ENCODE measurements at places on chromosomes 1 and 21. TPM values are rescaled to one million over a fixed set of nuclear protein-coding genes. Genes with fewer than 3 reads are reported as not detected.
A peak's percentile ranks its signal among the peaks of the same experiment; 100 is the strongest.

The CSF1 gene
- 28.4 TPM for total RNA-seq

DNA sequence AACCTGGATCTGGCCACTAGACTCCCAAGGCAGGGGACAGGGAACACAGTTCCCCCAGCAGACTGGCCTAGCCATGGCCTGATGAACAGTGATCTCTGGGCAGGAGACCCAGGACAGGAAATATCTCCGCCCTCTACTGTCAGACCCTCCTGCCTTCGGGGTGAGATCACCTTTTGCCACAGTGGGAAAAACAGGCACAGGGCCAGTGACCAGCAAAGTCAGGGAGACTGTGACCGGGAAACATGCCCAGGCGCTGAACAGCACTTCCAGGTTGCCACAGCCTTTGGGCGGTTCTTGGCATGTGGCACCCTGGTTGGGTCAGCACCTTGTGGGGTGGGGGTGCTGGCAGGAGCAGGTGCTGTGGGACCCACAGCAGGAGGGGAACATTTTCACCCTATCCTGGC lies 8.9 kb upstream of the ZNF669 start:
- H3K36me3 ChIP-seq: no peaks in the 10 kb centered on the region
- no peak overlapping the region for H3K4me3 ChIP-seq
- DNase-seq: no peak
- H3K4me1 ChIP-seq: peaks cover 20% of the 10 kb centered on the region
- H3K27ac ChIP-seq: no peak overlapping the region

GRCh38 chr1:119827010-119827409 lies 15.8 kb upstream of the REG4 start:
- no peak overlapping the region for H3K4me3 ChIP-seq
- peak; percentile 5 for DNase-seq
- H3K36me3 ChIP-seq: no peaks in the 10 kb centered on the region
- no peak overlapping the region for H3K27ac ChIP-seq
- H3K4me1 ChIP-seq: no peaks in the 10 kb centered on the region

GRCh38 chr1:117600966-117601365 lies 4.9 kb upstream of the TENT5C start:
- no peak for DNase-seq
- no peak overlapping the region for H3K27ac ChIP-seq
- H3K27me3 ChIP-seq: no peaks in the 10 kb centered on the region

DNA sequence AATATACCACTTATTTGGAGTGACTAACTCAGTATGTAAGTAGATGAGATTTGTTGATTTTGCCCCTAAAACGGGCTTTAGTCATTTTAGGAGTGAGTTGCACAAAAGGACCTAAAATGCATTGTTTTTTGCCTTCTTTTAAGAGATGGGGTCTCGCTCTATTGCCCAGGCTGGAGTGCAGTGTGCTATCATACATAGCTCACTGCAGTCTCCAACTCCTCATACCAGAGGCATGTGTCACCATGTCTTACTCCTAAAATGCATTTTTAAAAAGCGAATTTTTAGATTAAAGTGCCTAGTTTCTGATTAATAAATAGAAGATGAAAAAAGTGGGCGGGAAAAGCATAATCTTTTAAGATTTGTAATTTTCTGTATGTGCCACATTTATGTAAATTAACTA lies 11.5 kb upstream of the NEXN start:
- no peaks in the 10 kb centered on the region for H3K27me3 ChIP-seq
- H3K27ac ChIP-seq: no peak overlapping the region
- DNase-seq: no peak
- H3K36me3 ChIP-seq: peaks cover 10% of the 10 kb centered on the region
- H3K4me1 ChIP-seq: no peaks in the 10 kb centered on the region

Measured in CD4-positive, CD25-positive, alpha-beta regulatory T cell (primary cell).